Femur (tissue), 1 donor: ENCODE measurements at places on chromosomes 5 and 9.

DNA sequence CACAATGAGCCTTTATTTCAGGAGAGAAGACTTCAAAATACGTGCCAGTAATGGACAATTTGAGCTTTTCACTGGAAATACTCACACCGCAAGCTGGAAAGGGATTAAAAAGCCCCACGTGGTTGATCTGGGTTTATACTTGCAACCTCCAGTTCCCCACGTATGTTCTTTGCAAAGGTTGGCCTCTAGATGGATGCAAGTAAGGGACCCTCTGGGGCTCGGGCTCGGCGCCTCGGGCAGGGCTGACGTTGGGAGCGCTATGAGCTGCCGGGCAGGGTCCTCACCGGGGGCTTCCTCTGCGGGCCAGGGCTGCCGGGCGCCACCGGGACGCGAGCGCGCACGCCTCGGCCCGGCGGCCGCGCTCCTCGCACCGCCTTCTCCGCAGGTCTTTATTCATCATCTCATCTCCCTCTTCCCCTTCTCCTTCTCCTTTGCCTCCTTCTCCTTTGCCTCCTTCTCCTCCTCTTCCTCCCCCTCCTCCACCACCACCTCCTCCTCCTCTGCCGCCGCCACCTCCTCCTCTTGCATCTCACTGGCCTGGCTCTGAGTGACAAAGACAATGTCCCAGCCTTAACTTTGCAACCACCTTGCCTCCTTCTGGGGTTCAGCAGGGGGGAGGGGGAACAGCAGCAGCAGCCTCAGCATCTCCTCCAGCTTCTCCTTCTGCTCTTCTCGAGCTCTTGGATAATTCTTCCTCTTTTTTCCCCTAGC is 701 bp upstream of the ZNF462 start:
- peak; percentile 70 for DNase-seq

DNA sequence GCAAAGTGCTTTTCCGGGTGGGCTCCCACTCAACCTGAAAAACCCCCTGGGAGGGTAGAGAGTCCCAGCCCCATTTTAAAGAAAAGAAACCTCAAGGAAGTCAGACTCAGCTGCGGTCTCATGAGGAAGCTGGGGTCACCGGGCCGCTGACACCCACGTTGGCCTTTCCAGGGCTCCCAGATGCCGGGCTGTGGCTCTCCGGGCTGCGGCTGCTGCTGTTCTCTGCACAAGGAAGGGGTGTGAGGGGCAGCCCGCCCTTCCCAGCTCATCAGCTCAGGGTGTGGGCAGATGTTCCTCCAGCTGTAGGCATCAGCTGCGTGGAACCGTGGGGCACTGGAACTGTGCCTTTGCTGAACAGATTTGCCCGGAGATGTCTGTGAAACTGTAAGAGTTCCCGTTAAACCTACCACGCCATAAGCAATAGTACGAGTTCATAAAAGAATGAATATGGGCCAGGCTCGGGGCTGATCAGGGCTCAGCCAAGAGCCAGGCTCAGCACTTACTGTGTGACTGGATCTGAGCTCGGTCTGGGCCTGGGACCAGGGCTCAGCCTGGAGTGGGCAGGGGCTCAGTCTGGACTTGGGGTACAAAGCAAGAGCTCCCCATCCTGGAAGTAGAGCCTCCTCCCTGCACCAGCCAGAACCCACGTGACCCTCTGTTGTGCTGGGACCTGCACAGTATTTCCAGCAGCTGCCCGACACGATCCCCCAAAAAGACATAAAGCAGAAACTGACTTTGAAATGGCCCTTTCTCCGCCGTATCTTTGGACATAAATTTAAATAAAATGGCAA is 130.2 kb upstream of the PPP1R26 start:
- no peak for DNase-seq

DNA sequence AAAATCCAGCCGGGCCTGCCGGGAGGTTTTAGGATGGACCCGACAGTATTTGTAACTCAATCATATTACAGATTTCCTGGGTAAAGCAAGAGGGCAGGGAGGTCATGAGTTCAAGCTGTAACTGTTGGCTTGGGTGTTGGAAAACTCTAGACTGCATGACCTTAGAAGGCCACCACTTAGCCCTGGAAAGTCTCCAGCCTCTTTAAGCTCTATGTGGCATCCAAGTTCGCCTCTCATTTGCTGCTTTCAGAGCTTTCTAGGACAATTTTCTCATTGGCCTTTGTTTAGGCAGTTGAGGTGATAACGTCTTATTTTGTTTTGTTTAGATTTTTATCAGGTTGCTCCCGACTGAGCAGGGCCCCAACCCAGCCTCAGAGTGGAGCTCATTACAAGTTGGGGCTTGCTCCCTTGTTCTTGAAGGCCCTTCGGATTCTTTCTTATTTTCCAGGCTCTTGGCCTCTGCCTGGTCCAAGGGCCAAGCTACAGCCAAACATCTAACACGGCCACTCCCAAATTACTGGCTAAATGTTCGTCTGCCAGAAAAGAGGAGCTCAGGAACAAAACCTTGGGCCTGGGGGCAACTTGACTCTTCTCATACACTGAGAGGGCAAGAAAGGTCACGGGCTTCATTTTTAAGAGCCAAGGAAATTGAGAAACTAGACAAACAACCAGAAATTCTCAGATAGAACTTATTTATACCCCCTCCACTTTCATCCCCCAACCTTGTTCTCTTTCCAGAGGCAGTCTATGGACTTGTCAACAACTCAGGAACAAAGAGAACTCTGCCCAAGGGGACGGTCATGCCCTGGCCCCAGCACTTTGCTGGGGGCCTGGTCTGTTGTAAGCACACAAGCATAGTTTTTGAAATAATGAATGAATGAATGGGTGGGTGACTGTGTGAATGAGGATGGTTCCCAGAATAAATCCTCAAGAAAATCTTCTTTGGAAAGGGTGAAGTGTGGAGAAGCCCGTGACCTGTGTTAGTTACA is 526.9 kb downstream of the BNC2 start:
- no peak for DNase-seq

- DNase-seq, result peak; percentile 57
Observed at GRCh38 chr9:84823421-84824271, 154.1 kb downstream of the NTRK2 start.

DNA sequence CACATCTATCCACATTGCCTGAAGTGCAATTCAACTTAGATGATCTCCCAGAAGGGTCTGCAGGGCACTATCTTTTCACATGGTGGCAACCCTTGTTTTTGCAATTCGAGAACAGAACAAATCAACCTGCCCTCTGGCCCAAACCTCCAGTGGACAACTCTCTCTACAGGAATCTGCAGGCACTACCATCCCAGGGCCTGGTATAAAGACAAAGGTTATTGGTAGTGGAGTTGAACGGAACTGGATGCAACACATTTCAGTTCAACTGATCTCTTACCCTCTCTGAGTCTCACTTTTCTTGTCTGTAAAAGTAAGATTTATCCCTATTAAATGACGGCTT is 153.2 kb upstream of the EGFLAM start:
- DNase-seq, result no peak

- no peak for DNase-seq
Observed at GRCh38 chr9:35960039-35960655, 2.2 kb upstream of the OR2S2 start.

GRCh38 chr5:168585119-168585856 is 6.1 kb upstream of the PANK3 start:
- no peak for DNase-seq

DNA sequence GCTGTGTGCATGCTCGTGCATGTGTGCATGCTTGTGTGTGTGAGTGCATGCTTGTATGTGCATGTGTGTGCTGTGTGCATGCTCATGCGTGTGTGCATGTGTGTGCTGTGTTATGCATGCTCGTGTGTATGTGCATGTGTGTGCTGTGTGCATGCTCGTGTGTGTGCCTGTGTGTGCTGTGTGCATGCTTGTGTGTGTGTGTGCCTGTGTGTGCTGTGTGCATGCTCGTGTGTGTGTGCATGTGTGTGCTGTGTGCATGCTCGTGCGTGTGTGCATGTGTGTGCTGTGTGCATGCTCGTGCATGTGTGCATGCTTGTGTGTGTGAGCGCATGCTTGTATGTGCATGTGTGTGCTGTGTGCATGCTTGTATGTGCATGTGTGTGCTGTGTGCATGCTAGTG is 30.3 kb upstream of the SH3PXD2B start:
- no peak for DNase-seq

GRCh38 chr5:154049636-154050035 is 10.9 kb downstream of the MFAP3 start:
- DNase-seq, result no peak

GRCh38 chr5:566636-567309 is 42.5 kb upstream of the SLC9A3 start:
- DNase-seq, result no peak

DNA sequence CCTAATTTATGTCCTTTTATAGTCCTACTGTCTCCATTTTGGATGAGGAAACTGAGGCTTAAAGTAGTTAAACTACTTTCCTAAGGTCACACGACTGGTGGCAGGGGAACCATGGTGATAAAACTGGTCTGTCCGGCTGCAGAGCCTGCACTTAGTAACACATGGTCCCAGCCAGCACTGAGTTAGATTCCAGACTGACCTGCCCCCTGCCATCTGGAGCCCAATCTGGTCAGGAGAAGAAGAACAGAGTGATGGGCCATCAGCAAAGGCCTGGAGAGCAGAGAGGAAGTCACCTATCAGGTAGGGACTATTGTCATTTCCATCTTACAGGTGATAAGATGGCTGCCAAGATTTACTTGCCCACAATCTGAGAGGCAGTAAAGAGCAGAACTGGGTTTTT is 86.6 kb upstream of the SLC25A48 start:
- no peak for DNase-seq

GRCh38 chr9:94705162-94705702 is 21.3 kb upstream of the AOPEP start:
- DNase-seq, result no peak

GRCh38 chr5:125229556-125229955 is 483.1 kb upstream of the ZNF608 start:
- DNase-seq, result no peak

DNA sequence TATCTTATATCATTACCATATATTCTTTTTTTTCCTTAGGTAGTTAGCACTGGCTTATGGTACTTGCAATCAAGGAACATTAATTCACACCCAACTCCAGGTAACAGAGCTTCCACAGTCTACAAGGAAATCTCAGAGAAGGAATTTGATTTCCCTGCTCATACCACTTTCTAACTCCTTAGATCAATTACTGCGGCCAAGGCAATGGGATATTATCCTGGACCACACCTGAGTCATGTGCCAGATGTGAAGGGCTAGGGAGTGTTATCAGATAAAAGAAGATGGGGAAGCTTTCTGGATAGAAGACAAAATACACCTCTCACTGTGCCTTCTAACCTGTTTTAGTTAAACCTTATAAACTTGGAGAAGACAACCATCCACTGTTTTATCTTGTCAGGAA is 181.2 kb downstream of the CCDC192 start:
- no peak for DNase-seq

DNA sequence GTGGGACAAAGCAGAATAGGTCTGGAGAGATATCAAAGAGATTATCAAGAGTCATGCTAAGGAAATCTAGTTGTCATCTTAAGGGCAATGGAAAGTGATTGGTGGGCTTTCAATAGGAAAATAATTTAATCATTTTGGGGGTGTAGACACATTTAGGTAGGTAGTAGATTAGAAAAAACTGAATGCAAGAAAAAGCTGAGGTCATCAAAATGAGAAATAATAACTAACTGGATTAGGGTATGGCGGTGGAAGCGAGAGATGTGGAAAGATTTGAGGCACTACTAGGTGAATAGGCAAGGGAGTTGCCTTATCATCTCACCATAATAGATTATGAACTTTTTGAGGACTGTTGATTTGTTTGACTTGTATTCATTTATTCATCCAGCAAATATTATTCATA is 393.2 kb upstream of the ZNF608 start:
- no peak for DNase-seq

- no peak for DNase-seq
Observed at GRCh38 chr5:96687812-96688453, 25.8 kb downstream of the CAST start.

GRCh38 chr9:101119206-101119819 is 90.8 kb downstream of the PLPPR1 start:
- DNase-seq, result peak; percentile 24

DNA sequence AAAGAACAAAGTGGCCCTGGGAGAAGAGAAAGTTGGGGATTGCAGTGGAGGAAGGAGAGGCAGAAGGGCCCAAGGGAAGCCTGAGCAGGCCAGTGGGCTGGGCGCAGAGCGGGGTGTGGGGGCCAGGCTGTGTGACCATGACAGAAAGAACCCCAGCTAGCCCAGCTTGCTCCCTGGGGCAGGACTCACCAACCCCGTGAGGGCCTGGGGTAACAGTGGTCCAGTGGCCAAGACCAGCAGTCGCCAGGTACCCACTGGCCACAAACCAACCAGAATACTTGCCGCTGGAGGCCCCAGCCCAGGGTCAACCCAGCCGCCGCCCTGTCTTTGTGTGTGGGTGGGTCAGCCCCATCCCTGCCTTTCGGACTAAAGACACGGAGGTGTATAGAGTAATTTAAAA is 146.5 kb downstream of the CACNA1B start:
- no peak for DNase-seq

DNA sequence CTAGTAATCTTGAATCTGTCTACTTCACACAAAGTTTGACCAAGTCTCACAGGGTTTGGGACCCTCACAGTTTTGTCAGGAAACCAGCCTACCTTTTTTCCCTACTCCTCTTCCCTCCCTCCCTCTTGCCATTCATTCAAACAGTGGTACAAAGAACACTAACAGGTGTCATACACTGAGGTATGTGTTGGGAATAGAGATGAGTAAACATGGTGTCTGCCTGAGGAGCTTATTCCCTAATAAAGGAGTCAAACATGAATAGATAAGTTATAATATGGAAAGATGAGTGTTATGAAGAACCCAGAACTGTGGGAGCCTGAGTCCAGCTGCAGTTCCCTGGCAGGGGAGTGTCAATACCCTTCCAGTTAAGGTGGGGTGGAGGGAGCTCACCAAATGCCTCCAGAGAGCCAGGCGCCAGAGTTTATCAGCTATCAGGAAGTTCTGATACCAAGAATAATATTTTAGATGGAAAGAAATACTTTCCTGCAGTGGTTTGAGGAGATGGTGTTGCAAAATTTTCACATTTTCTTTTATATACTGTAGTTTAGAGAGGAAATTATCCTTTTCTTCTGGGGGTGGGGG is 183.4 kb upstream of the NR3C1 start:
- DNase-seq, result no peak

GRCh38 chr9:104826911-104827310 is 63.0 kb downstream of the NIPSNAP3B start:
- no peak for DNase-seq

DNA sequence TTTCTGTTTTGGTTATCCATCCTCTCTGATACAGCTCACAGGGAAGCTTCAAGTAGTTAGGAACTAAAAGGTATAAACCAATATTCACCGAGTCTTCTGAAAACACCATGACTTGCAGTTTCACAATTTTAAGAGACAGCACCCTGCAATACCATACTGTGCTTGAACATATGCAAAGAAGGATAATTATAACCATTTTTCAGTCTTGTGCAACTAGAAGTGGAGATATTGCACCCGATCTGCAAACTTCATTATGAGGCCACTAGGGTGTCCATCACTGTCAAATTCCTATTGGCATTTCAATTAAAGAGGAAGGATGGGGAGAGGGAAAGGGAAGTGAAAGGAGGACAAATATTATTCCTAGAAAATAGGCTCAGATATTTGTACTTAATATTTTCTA is 32.4 kb upstream of the CEP120 start:
- DNase-seq, result no peak

GRCh38 chr5:113897748-113898147 is 384.3 kb downstream of the YTHDC2 start:
- DNase-seq, result peak; percentile 64
